ENCODE measurements at places on chromosomes 4 and X.

- DNase-seq: no peak
These were observed 773 bp upstream of the ITM2A start for GRCh38 chrX:79367907-79368306.

DNA sequence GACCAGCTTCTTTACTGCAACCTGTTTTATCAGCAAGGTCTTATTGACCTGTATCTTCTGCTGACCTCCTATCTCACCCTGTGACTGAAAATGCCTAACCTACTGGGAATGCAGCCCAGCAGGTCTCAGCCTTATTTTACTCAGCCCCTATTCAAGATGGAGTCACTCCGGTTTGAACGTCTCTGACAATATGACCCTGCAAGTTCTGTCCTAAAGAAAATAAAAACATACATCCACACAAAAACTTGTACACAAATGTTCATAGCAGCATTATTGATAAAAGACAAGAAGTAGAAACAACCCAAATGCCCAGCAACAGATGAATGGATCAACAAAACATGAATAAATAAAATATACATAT is 59.5 kb upstream of the FAM9C start:
- DNase-seq: no peak

DNA sequence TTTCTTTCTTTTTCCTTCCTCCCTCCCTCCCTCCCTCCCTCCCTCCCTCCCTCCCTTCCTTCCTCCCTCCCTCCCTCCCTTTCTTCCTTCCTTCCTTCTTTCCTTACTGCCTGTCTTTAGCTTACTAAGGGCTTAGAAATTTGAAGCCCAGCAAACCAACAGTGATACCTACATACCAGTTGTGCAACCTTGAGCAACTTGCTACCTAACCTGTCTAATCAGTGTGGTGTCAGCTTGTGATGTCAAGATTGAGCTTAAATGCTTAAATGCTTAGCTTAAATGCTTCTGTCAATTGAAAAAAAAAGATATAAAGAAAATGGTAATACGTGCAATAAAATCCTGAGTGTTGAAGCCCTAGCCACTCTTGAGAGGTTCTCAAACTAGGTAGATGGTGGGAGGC is 728.6 kb downstream of the TRIML1 start:
- DNase-seq: no peak

DNA sequence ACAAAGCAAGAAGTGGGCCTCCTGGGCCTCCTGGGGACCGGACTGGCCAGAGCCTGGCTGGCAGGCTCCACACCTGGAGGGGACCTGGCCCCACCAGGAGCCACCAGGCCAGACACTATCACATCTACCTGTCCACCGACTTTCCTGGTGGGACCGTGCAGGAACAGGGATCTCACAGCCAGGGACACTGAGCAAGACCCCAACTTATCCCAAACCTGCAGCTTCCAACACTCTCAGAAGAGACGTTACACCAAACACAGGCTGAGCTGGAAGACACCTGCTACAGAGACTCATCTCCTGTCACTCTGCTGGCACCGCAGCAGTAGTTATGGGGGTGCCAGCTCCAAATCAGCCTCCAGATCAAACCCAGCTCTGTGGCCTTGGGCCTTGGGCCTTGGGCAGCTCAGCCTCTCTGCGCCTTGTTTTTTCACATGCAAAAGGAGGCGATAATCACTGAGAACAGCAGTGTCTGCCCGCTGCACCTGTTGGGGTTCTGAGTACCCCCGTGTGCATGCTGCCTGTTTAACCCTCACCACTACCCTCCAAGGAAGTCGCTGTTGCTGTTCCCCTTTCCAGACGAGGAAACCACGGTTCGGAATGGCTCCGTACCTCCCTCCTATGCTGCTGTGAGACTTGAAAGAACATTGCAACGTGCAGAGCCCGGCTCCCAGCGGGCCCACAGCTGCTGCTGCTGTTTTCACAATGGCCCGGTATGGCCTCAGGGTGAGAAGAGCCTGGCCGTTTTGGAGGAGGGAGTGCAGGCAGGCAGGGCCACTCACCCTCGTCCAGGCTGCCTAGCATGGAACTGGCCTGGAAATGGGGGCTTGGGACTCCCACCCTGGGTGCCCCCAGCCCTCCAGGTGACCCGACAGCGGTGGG is 69.6 kb downstream of the ADRA2C start:
- DNase-seq: peak; percentile 68

DNA sequence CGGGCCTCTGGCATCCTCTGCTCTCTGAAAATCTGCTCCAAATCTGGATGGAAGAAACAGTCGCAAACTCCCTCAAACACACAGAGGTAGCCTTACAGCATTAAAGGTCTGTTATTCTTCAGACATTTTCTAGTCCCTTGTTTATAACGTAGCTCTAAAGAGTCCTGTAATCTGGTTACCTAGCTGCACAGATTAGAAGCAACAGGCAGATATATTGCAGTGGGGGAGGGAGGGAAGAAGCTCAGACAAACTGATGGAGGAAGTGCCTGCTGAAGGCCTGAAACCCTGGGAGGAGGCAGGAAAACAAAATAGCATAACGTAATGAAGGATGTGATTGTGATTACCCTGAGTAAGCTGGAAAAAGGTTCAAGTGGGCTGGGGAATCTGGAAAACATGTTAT is 39.4 kb downstream of the ZCCHC12 start:
- DNase-seq: no peak

DNA sequence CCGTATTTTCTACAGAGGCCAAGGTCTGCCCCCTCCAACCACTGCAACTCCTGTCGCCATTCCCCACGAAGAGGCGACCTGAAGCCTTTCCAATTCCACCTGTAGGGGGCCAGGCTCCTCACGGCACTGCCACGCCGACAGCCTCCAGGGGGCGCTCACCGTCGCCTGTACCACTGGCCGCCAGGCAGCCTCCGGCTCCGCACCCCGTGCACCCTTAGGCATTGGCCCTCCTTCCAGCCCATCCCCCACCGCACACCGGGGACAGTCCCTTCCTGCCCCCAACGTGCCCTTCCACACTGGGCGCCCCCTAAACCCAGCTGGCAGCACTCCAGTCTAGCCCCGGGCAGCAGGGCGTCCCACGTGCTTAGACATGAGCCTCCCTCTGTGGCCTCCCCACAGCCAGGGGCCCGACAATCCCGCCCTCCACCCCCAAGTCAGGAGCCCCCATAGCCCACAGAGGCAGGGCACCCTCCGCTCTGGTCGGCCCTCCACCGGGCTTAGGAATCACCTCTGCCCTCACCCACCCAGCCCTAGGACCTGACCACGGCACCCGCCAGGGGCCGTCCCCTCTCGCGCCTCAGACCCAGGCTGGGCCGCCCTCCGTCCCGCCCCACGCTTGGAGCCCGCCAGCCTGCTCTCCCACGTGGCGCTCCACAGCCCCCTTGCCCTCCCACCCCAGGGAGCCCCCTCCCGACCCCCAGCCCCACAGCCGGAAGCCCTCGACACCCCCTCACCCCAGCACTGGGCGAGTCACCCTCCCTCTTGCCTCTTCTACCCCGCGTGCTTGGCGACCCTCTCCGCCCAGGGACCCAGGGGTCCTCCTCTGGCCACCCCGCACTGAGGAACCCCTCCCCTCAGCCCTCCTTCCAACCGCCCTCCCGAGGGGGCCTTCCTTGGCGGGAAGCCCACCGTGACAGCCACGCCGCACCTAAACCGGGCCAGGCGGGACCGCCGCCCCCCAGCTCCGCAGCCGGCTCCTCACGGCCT is 711 bp downstream of the PNMA6E start:
- DNase-seq: peak; percentile 89

DNA sequence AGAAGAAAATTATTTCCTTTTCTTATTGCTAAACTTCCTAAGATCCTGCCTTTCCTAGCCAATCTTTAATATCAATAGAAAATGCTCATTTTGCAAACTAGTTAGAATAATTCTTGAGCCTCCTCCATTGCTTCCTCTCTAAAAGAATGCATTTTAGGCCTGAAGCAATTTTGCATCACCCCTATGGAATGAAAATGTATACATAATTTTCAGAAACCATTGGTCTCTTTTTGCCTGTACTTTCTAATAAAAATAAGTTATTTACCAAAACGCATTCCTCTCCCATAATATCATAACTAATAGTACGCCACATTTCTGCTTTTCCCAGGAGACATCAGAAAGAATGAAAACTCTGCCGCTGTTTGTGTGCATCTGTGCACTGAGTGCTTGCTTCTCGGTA is 1.7 kb downstream of the MUC7 start:
- no peak for DNase-seq

GRCh38 chr4:168880811-168881595 is 129.1 kb downstream of the CBR4 start:
- no peak for DNase-seq

- no peak for DNase-seq
These were observed 171.2 kb upstream of the GPC4 start for GRCh38 chrX:133586443-133586842.

- peak; percentile 13 for DNase-seq
These were observed 146.5 kb upstream of the MSX1 start for GRCh38 chr4:4712800-4713528.

DNA sequence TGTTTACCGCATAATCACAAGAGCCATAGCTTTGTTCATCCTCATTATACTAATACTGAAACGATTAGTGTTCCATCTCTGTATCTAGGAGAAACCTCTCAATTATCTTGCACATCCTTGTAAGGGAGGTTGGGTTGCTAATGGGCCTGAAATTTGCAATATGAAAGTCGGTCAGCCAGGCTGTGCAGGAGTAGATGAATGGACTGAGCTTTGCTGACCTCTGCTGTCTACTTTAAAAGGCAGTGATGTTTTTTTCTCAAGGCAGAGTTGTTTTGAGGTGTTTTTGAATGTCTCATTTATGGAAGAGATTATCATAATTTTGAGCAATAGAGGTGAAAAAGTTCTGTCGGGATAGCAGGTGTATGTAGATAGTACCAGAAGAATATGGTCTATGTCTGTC is 47.9 kb upstream of the LINC00632 start:
- DNase-seq: no peak

GRCh38 chr4:120733054-120733453 is 189.5 kb downstream of the PRDM5 start:
- DNase-seq: no peak

DNA sequence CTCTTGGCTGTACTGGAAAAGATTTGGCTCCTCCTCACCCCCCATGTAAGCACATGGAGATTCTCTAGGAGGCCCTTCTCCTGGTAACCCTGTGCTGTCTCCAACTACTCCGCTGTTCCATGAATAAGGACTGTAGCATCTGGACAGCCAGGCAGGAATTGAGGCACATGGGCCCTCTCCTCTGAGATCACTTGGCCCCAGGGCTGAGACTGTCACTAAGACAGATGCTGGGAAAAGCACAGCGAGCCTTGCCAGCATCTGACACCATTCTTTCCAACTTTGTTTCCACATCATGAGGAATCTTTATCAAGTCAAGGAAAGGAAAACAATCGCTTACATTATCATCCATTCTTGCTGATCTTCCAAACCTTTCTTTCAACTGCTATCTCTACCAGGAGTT is 222.6 kb upstream of the INTU start:
- DNase-seq: no peak

DNA sequence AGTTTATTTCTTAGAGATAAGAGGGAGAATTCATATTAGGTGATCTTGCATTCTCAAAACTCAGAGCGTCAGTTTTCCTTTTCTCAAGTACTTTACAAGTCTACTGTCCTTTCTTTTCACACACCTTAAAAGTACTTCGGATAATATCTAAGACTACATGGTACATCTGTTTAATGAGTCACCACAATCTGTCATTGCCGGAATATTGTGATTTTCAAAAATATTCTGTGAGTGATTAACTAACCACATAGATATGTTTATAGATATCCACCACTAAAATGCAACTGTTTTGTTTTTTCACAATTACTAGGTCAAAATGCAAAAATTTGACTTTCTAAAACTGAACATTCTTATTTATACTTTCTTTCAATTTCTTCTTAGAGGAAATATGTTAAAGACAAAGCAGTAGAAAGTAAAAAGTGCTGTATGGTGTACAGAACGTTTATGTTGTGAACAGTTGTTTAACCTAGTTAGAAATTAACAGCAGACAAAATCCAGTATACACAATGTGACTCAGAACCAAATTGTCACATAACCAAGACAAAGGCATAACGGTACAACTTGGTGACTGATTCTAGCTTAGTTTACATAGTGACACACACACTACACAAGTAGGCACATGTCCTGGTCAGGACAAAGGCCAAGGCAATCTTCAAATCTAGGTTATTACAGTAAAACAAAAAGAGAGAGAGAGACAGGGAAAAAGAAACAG is 482.9 kb downstream of the NAF1 start:
- no peak for DNase-seq

- DNase-seq: no peak
These were observed 8.0 kb downstream of the IGFBP7 start for GRCh38 chr4:57102050-57102624.

Measured in iPS-NIHi11 (cell line).